ENCODE measurements at places on chromosomes 13 and 19.

GRCh38 chr19:50963381-50963780 is 6.0 kb downstream of the KLK6 start:
- no peak for DNase-seq

DNA sequence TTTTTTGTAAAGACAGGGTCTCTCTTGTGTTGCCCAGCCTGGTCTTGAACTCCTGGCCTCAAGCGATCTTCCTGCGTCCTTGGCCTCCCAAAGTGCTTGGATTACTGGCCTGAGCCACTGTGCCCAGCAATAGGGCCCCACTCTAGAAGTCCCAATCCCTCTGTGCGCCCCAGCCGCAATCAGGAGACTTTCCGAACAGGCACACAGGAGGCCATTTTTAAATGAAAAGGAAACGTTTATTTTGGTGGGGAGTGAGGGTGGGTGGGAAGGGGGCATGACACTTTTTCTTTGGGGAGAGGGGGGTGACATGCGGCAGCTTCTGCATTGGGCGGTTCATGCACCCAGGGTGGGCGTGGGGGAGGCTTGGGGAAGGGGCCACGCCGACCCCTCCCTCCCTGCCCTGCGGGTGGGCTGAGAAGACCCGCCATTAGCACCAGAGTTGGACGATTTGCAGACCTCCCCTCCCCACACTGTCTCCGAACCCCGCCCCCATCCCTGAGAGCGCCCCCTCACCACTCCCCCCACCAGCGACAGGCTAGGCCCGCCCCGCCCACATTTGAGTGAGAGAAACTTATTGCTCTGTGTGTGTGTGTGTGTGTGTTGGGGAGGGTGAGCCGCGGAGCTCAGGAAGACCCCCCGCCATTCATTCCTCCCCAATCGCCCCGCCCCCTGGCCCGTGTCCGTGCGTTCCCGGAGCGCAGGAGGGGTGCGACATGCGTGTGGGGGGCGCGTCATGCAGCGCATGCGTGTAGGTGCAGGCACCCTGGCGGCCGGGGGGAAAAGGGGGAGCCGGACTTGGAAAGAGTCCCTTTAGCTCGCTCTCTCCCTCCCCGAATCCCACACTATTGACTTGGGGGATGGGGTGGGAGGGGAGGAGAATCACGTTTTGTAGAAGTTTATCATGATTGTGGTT is 17.2 kb downstream of the KCNC3 start:
- no peak for DNase-seq

GRCh38 chr13:31433207-31433606 is 233.4 kb downstream of the B3GLCT start:
- no peak for DNase-seq

DNA sequence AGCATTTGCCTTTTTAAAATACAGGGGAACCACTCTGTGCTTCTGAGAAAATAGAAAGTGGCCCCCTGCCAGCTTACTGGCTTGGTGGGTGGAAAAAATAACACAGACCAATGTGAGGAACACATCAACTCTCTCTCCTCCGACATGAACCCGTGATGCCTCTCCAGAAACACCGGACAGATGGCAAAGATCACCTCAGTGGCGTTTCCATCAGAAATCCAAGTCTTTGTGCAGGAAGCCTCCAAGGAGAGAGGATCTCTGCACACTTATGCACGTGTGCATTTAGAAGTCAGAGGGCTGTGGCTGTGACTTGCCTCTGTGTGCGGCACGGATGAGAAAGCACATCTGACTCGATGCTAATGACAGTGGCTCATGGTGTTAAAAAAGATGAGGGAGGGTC is 112.3 kb upstream of the KLF12 start:
- DNase-seq: no peak

DNA sequence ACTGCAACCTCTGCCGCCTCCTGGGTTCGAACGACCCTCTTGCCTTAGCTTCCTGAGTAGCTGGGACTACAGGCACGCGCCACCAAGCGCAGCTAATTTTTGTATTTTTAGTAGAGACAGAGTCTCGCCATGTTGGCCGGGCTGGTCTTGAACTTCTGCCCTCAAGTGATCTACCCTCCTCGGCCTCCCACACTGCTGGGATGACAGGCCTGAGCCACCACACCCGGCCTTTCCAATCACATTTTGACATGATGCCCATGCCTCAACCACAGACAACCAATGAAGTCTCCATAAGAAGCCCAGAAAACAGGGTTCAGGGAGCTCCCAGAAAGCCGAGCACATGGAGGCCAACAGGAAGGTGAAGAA is 11.7 kb downstream of the RAB20 start:
- no peak for DNase-seq

DNA sequence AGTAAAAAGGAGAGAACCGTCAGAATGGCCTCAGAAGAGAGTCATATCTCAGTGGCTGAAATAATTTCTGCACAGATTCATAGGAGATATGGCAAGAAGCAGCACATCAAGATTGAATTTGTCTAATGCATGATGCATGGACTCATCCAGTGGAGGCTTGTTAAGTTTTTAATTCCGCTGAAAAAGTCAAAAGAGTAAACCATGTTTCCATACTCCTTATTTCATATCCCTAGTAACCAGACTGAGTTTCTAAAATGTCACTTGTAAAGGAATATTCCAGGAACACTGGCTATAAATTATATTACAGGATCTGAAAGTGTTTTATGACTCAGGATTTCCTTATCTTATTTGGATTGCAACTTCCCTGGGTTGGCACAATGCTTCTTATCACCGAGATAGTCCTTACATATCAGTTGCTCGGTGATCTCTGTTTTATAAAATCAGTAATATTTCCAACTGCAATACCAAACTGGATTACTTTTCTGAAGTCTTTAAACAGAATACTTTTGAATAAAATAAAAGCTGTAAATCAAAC is 180.2 kb upstream of the TSC22D1 start:
- DNase-seq: no peak

GRCh38 chr13:97298816-97299215 is 76.7 kb downstream of the MBNL2 start:
- no peak for DNase-seq

DNA sequence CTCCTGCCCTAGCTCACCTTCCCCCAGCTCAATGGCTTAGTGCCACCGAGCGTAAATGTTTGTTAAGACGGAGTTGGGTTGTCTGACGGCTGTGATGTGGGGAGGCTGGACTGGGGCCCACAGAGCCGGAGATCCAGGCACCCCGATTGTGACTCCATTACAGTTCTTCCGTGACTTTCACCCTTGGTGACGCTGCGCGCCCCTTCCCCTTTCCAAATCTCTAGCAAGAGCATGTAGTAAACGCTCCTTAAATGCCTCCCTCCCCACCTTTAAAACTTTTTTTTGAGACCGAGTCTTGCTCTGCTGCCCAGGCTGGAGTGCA is 829 bp downstream of the REEP6 start:
- DNase-seq: no peak

Measured in inflammatory macrophage treated with lipopolysaccharide for 1 hour (primary cell).